ENCODE measurements at places on chromosomes 5 and 9.

DNA sequence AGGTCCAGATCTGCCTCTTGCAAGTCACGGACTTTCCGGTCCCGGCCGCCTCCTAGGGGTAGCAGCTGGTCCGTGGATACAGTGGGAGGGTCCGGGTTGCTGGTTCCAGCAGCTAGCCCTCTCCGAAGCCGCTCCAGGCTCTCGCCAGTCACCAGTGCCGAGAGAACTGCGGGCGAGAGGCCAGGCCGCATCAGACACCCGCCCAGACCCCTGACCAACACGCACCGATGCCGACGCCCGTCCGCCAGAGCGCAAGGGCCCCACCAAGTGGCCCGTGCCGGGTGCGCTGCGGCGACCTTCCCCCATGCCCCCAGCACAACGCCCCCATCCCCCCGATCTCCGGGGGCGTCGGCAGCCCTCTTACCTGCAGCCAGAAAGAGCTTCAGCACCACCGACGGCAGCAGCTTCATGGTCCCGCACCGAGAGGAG is 470 bp downstream of the HBEGF start:
- DNase-seq: peak; percentile 88

DNA sequence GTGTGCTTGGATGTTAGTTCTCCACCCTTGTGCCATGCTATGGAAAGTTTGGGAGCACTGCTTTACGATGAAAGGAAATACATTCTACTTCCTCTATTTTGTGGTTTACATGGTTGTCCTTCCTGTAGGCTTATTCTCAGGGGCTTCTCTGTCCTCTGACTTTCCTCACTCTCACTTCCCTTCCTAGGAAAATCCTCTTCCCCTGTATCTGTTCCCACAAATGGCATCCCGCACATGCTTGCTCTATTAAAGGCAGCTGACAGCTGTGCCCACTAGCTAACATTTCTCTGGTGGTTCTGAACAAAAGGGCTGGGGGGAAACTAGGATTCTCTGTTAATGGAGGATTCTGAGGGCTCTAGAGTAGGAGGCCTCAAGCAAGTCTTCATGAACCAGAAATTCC is 52.4 kb downstream of the FAM170A start:
- DNase-seq: no peak

GRCh38 chr5:136043968-136044610 is 15.3 kb downstream of the TGFBI start:
- DNase-seq: no peak

DNA sequence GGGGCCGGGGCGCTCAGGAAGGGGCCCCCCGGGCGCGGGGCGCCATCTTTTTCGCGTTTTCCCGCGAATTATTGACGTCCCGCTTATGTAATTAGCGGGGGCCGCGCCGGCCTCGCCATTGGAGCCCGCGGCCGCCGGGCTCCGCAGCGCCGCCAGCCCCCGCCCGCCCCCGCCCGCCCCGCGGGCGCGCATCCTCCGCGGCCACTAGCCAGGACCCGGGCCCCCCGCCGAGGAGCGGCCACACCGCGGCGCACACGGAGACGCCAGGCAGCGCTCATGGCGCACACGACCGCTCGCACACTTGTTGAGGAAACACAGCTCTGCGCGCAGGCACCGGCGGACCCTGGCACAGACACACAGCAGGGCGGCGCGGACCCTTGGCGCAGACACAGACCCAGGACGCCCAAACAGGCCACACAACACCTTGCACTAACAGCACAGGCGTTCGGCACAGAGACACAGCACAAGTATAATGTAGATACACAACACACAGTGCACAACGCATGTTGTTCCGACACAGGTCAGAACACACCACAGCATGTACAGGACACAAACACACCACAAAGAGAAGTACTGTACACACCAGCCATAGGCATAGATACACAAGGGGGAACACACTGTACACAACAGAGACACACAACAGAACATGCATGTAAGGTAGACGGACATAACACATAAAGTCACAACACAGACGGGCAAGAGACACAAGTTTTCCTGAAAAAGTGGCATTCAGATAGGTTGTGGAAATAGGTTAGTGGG is 467 bp upstream of the PHF19 start:
- peak; percentile 95 for DNase-seq

- DNase-seq: no peak
These were observed 249.0 kb upstream of the ADRA1B start for GRCh38 chr5:159667286-159667685.

GRCh38 chr5:103021314-103021713 is 98.6 kb downstream of the GIN1 start:
- no peak for DNase-seq

GRCh38 chr9:132912131-132912530 is 32.3 kb downstream of the TSC1 start:
- no peak for DNase-seq

DNA sequence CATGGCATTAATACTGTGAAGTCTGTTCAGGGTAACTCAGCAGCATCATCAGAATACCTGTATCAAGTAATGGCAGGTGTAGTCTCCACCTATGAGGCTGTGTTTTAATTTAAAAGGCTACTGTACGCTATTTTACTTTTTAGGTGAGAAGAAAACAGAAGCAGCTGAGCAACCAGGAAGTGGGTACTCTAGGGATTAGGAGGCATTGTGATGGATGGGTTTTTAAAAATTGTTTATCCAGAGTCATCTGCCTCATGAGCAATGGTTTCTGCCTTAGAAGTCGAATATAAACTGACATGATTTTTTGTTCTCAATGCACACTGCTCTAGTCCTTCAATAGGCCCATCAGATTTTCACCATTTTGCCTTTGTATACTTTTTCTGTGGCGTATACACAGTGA is 42.6 kb downstream of the PSIP1 start:
- no peak for DNase-seq

- no peak for DNase-seq
These were observed 509.7 kb downstream of the PSAT1 start for GRCh38 chr9:78806492-78807160.
